Urinary bladder (tissue), 4 donors: ENCODE measurements at places on chromosomes 7 and 10. TPM values are rescaled to one million over a fixed set of nuclear protein-coding genes. Genes with fewer than 3 reads are reported as not detected.

- no peak for DNase-seq
These were observed 435.7 kb upstream of the GALNT17 start for GRCh38 chr7:70696201-70696754.

- no peak for DNase-seq
These were observed 175.2 kb downstream of the CTTNBP2 start for GRCh38 chr7:117698018-117698417.

- DNase-seq, result no peak
These were observed 29.3 kb downstream of the RHOBTB1 start for GRCh38 chr10:60914690-60915141.

EVX1 gene
- polyA plus RNA-seq, result 2.0 TPM

GRCh38 chr10:103490986-103491314 lies 2.6 kb upstream of the NEURL1 start:
- DNase-seq, result no peak

- DNase-seq, result no peak
These were observed 173.2 kb downstream of the TNS3 start for GRCh38 chr7:47408675-47409074.

- no peak for DNase-seq
These were observed 109.9 kb downstream of the JCAD start for GRCh38 chr10:29949411-29950011.

UTF1 gene
- not detected for polyA plus RNA-seq

DNA sequence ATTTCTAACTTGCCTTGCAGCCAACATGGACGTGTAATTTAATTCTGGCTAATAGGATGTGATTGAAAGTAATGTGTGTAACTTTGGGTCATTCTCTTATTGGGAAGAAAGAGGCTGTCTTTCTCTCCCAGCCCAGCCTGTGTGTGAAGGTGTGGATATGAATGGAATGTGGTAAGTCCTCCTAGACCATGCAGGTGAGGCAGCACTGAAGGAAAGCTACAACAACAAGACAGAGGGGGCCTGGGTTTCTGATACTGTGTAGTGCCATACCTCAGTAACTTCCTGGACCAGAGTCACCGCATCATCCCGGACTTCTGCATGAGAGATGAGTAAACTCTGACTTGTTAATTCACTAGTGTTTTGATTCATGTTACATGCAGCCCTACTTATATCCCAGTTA lies 237.0 kb downstream of the EXOC4 start:
- no peak for DNase-seq

PTF1A gene
- not detected for polyA plus RNA-seq

TMEM178B gene
- 0.57 TPM for polyA plus RNA-seq

DNA sequence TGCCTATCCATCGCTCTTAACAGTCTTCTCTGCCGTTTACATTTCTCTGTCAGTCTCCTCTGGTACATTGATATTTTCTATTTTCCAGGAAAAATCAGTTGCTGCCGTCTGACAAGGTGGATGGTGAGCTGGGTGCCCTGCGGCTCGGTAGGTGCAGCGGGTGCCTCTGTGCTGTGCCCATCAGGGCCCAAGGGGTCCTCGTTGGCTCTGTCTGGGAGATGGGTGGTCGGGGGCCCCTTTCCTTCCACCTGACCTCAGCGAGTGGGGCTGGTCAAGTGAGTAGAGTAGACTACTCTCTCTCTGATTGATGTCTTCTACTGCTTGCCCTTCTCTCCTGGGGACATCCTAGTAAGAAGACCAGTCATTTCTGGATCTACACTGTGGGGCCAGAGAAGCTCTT lies 57.4 kb downstream of the MINDY4 start:
- DNase-seq, result no peak
